Large intestine (tissue), 12 donors: ENCODE measurements at places on chromosomes 12 and 14.

- DNase-seq: peak; percentile 53
Observed at GRCh38 chr14:97456462-97456861, 659.3 kb downstream of the VRK1 start.

- no peak for DNase-seq
Observed at GRCh38 chr12:123232472-123232806, 502 bp downstream of the MPHOSPH9 start.

DNA sequence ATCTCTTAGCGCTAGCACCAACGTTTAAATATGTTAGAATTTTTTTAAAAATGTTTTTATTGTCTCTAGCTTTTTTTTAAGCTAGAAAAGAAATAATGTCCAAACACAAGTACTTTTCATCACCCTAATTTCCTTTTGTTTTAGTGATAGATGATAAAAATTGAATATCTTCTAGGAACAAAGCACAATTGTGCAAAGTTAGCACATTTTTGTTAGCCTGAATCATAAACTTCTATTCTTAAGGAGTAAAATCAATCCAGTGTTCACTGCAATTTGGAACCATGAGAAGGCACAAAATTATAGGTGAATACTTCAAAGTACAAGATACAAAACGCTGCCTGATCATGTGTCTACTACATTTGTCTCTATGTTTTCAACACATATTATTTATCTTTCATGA is 408.5 kb upstream of the RPL10L start:
- no peak for DNase-seq

DNA sequence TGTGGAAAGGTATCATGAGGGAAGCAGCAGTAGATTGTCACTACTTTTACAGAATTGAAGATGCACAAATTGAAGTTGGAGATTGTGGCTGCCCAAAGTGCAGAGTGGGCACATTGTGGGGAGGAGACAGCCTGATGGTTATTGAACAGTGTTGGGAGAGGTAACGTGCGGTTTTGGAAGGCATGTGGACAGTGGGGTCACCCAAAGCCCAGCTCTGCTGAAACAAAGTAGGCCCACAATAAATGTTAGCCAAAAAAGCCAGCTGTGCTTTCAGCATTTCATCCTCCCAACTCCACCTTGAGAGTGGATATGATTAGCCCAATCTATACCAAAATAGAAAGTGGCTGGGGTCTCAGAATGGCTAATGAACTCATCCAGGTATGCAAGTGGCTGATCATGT is 96.7 kb downstream of the TMX1 start:
- no peak for DNase-seq

- peak; percentile 92 for DNase-seq
Observed at GRCh38 chr14:24817212-24818057, 183.4 kb upstream of the GZMB start.

DNA sequence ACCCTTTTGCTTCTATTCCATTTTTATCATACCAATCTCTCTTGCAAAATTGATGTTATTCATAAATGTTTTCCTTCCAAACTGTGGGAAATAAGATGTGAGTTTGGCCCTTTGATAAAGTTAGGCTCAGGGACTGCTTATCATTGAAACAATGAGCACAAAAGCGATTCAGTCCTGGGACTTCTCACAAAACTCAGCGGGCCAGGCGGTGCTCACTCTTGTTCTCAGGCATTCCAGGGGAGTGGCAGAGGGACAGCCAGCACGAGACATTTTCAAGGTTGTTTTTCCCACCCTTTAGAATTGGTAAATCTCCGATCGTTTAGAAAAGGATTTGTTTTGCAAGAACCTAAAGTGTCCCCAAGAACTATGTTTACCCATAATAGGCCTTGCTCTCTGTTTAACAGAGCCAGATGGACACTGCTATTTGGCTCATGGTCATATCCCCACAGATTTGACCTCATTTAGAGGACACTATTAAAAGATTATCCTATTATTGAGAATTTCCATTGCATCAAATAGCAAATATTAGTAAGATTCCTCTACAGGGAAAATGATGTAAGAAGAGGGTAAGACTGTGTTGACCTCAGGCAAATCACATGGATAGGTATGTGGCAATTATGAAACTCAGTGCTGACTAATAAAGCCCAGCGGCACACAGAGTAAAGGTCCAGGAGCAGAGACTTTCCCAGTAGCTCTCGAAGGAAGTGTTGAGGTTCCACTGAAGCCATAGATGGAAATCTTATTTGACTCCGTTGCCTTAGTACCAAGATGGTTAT is 102.7 kb upstream of the USP44 start:
- peak; percentile 42 for DNase-seq

DNA sequence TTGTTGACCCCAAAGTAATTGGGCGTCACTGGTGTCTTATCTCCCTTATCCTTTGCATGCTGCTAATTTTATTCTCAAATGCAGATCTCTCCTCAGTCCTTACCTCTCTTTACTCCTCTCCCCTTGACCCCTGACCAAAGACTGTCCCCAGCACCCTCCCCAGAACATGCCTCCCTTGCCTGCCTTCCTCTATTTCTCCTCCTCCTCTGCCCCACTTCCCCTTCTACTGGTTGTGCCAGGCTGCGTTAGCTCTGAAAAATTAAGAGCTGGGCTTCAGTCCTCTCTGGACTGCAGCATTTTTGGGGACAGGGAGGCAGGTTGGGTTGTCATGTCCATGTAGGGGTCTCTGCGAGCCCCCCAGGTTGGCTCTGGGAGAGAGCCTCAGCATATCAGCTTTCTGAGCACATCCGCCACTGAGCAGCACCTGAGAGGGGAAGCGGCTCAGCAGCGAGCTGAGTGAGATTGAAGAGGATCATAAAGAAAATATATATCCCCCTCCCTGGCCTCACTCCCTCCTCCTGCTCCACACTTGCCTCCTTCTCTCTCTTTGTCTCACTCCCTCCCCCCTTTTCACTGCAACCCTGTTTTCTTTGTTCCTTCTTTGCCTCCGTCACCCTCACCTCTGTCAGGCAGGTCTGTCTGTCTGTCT is 6.4 kb upstream of the CISTR start:
- no peak for DNase-seq

- DNase-seq: no peak
Observed at GRCh38 chr14:72543341-72543740, 350.6 kb downstream of the DPF3 start.

- DNase-seq: no peak
Observed at GRCh38 chr14:102445066-102445465, 64.5 kb downstream of the ANKRD9 start.

DNA sequence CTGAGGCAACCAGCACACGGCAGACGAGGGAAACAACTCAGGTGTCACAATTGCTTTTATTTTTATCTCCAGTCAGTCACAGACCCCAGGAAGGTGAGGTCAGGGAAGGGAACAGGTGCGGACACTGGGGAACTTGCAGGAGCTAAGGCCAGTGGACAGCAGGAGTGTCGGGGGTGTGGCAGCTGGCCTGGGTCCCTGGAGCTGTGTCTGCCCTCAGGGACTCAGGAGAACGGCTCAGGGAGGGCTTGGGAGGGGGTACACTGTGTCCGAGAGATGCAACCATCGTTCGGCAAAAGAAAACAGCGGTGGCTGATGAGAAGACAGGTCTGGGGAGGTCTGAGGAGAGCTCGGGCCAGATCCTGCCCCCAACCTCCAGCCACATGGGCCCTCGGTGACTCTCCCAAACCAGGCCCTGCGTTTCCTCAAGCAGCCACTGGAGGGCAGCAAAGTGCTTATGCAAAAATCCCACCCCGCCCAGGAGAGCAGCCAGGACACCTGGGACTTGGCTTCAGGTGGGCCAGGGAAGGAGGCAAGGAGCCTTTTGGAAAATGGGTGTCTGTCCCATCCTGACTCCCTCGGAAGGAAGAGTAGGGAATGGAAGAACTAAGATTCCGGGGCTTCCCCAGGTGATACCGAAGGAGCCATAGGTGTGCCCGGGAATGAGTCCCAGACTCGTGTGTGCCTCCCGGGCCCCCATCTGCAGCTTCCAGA is 24.1 kb upstream of the BCDIN3D start:
- peak; percentile 35 for DNase-seq
